ENCODE measurements at places on chromosomes 2 and 18.
A peak's percentile ranks its signal among the peaks of the same experiment; 100 is the strongest.

- peak; percentile 49 for DNase-seq
These were observed 113.7 kb downstream of the XRCC5 start for GRCh38 chr2:216222650-216223352.

GRCh38 chr2:233477548-233478433, 88.8 kb downstream of the USP40 start:
- no peak for DNase-seq

DNA sequence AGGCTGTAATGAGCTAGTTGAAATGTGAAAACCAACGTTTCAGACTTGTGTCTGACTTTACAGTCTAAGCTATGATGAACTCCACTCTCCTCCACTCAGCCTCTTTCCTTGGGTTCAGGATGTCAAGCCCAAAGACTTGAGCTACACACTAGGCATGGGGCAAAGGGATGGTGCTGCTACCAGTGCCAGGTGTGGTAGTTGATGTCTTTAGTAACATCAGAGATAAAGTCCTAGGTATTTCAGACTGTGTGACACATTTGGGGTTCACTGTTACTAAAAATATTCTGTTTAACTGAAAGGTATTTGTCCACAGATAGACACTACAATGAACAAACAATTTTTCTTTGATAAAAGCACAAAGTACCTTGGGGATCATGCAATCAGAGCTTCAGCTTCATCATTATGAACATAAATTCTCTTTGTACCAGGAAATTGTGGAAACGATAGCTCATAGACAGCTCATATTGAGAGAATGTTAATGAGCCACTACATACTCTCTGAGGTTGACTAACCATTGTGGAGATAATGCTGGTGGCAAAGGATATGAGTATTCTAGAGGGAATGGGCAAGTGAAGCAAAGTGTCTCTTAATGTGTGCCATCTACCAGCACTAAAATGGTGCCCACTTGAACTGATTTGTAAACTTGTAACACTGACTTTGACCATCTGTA, 253.7 kb upstream of the THUMPD2 start:
- no peak for DNase-seq

DNA sequence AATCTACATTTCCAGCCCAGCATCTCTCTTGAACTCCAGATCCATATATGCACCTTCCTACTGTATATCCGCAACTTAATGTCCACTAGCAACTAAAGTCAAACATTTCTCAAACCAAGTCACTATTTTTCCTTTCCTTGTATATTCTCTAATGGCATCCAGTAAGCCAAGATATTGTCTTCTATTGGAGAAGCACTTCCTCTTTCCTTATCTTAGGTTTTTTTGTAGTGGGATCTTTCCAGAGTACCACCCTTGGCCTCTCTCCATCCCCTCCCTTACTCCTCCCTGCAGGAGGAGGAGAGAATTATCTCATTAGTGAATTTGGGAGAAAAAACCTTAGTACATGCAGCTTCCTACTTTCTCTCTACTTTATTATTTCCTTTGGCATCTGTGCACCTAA, 8.7 kb upstream of the DYNC1I2 start:
- DNase-seq = no peak

- no peak for DNase-seq
These were observed 369.1 kb downstream of the ZNF521 start for GRCh38 chr18:24982831-24983230.

DNA sequence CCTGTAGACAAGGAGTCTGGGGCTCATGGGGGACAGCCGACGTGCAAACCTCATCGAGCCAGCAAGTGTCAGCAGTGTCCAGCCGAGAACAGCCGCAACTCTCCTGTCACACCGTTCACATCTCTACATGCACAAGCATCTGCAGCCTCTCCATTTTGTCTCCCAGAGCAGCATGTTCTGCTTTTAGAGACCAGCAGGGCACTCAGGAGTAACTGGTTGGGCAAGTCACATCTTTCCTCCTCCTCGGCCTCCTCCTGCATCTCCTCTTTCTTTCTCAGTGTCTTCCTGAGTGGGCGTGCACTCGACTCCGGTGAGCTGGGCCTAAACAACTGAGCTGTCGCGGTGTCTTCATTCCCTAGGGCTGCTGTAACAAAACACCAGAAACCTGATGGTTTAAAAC, 249.9 kb downstream of the SH3BP4 start:
- DNase-seq = no peak

DNA sequence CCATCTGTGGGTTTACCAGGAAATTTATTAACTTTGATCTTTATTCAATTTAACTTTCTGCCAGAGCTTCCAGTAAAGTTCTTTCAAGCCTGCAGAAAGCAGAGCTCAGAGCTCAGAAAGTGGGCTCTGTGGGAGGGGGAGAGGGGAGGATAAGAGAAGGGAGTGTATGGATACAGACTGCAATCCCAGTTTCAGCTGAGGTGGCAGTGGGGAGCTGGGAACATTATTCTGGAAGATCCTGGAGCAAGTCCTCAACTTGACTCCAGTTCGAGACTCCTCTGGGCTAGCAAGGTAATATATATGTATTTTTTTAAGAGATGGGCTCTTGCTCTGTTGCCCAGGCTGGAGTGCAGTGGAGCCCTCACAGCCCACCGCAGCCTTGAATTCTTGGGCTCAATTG, 108.9 kb upstream of the NABP1 start:
- no peak for DNase-seq

- DNase-seq = no peak
These were observed 56.6 kb downstream of the ZNF804A start for GRCh38 chr2:184654945-184655344.

- DNase-seq = no peak
These were observed 667.6 kb upstream of the ACVR2A start for GRCh38 chr2:147177071-147177857.

- no peak for DNase-seq
These were observed 137.4 kb upstream of the ALKAL2 start for GRCh38 chr2:425243-425642.

DNA sequence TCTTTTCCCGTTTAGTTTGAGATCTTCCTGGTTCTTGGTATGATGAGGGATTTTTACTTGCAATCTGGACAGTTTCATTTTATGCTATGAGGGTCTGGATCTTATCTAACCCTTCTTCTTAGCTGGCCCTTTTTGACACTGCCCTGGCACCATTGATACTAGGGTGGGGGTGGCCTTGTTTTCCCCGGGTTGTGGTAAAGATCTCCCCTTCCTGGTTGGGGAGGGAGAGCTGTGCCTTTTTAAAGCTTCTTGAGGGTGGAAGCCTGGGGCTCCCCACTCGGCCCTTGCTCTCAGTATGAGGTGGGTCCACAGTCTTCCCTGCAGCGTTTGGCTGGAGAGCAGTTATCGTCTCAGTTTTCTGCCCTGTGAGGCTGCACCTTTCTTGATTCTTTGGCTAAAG, 66.1 kb downstream of the ASB1 start:
- DNase-seq = no peak
